Hematopoietic multipotent progenitor cell treated with erythropoietin and hydrocortisone succinate and interleukin-3 and kit ligand, for 17 days (in vitro differentiated cells): ENCODE measurements at places on chromosomes 13 and 19.

DNA sequence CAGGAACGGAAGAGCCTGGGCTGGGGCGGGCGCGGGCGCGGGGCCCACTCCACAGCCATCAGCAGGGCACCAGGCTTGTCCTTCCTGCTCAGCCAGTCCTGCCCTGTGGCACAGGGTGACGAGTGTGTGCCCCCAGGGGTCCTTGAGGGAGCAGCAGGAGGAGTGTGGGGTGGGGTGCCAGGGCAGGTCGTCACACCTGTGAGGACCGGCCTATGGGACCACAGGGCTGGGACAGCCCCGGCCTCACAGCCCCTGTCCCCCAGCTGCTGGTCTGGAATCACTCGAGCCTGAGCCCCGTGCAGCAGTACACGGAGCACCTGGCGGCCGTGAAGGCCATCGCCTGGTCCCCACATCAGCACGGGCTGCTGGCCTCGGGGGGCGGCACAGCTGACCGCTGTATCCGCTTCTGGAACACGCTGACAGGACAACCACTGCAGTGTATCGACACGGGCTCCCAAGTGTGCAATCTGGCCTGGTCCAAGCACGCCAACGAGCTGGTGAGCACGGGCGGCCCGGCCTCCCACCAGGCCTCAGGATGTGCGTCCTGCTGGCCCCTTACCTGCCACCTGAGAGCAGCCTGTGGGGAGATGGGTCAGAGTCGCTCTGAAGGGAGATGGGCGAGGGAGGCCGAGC is 6.7 kb upstream of the TEKTIP1 start:
- DNase-seq = no peak

- DNase-seq = no peak
These were observed 92.6 kb upstream of the FAM216B start for GRCh38 chr13:42688821-42689220.

- DNase-seq = no peak
These were observed 55.9 kb downstream of the ERCC5 start for GRCh38 chr13:102901615-102902305.

DNA sequence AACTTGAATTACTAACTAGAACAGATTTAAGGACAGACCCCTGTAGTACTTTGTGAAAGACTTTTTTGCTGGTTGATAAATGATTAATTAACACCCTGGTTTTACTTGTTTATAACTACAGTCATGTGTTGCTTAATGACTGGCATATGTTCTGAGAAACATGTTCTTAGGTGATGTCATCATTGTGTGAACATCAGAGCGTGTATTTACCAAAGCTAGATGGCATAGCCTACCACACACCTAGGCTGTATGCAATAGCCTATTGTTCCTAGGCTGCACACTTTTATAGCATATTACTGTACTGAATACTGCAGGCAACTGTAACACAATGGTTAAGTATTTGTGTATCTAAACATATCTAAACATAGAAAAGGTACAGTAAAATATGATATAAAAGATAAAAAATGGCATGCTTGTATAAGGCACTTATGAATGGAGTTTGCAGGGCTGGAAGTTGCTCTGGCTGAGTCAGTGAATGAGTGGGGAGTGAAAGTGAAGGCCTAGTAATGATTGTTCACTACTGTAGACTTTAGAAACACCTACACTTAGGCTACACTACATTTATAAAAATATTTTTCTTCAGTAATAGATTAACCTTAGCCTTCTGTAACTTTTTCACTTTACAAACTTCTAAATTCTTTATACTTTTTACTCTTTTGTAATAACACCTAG is 260.3 kb downstream of the KCNRG start:
- DNase-seq = no peak

- DNase-seq = no peak
These were observed 4.9 kb upstream of the TEX26 start for GRCh38 chr13:30927595-30927994.

GRCh38 chr13:99439850-99440604 is 61.2 kb upstream of the TM9SF2 start:
- DNase-seq = no peak

- no peak for DNase-seq
These were observed 8.1 kb upstream of the SERPINE3 start for GRCh38 chr13:51331354-51331861.

DNA sequence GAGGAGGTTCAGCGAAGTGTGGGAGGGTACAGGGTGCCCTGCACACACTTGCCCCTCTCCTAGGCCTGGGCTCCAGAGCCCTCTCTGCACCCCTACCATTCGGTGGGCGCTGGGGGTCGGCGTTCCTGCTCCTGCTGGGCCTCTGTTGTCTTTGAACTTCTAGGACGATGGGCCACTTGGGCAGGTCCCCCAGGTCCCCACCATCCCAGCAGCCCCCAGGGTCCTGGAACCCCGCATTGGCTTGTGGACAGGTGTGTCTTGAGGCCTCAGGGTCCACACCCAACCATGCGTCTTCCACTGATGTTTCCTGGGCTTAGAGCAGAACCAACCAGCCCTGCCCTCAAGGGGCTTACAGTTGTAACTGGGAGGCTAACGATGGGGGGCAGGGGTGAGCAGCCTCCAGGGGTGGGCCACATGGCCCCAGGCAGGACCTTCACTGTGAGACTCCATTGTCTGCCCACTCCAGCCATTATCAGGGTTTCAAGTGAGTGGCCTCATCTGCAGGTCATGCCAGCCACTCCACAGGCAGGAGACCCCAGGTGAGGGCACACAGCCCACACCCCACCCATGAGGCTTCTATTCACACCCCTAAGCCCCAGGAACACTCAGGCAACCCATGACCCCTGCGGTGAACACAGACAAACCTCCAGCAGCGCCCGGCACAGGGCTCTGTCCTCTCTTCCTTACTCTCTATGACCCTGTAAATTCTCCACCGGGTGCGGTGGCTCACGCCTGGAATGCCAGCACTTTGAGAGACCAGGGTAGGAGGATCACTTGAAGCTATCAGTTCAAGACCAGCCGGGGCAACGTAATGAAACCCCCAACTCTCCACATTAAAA is 2.0 kb upstream of the KLF16 start:
- no peak for DNase-seq

DNA sequence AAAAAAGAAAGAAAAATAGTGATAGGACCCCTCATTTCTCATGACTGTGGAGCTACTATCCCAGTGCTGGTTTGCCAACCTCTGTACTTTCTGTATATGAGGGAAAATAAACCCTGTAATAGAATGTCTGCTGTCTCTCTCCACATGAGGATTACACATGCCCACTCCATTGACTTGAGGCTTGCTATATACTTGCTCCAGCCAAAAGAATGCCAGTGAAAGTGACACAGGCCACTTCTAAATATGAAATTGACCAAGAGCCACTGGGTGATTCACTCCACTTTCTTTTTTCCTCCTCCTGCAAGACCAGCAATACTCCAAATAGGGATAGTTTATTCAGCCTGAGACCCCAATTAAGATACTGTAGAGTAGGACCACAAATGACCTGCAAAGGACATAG is 6.2 kb downstream of the THAP8 start:
- no peak for DNase-seq

DNA sequence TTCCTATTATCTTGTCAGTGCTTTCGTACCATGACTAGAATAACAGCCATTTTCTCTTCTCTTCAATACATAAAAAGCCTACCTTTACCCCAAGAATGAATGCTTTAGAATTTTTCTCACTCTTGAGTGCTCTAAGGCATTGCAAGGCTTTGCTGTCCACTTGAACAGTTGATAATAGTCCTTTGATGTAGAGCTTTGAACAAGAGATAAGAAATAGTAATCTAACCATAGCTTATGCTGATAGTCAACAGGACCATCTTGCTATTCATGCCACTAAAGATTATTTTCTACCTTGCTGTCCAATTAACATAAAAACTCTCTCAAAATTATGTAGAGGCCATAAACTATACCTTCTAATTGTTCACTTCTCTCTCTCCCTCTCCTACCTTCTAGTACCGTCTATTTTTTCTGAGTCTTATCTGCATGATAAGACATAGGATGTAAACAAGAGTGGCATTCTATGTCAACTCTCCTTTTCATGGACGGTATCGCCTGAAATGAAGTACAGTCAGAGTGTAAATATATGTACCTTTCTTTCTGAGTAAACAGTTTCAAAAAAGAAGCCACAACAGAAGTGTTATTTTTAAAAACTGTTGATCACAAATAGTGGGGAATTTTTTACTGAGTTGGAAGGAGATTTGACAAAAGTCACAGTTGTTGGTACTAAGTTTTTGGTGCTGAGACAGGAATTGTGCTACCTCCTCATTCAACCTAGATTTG is 297.9 kb downstream of the NDFIP2 start:
- no peak for DNase-seq

- no peak for DNase-seq
These were observed 60.3 kb upstream of the ZNF536 start for GRCh38 chr19:30311911-30312310.

DNA sequence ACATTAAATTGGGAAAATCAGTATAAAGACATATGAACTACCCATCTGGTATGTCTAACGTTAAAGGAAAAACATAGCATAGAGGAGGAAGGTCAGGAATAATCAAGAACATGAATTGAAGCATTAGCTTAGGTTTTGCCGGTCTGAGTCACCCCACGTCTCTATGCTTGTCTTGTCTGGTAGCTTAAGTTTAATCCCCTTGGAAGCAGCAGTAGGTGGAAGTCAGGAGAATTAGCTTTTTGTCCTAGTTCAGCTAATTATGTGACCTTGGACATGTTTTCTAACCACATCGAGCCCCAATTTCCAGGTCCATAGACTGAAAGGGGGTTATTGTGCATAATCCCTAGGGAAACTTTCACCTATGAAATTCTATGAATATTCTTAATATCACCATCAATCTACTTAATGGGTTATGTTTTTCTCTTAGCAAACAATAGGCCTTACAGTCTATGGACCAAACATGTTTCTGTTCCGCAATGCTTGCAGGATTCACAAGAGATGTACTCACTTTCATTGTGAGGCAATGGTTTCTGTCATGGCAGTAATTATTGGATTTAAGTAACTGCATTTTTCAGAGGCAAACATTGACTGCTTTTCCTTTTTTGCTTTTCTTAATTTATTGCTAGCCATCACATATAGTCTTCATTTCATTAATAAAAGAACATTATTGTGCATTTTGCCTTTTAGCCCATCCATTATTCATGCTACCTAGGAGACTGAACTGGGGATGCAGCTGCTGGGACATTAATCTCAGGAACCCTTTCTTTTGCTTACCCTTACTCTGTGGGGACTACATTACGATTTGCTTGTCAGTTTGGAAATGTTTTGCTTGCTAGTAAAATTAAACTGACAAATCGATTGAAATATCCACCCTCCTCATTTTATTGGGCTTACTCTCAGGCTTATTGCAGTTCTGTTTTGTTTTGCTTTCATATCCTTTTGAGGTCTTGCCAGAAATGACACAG is 304.8 kb upstream of the MAB21L1 start:
- DNase-seq = no peak

DNA sequence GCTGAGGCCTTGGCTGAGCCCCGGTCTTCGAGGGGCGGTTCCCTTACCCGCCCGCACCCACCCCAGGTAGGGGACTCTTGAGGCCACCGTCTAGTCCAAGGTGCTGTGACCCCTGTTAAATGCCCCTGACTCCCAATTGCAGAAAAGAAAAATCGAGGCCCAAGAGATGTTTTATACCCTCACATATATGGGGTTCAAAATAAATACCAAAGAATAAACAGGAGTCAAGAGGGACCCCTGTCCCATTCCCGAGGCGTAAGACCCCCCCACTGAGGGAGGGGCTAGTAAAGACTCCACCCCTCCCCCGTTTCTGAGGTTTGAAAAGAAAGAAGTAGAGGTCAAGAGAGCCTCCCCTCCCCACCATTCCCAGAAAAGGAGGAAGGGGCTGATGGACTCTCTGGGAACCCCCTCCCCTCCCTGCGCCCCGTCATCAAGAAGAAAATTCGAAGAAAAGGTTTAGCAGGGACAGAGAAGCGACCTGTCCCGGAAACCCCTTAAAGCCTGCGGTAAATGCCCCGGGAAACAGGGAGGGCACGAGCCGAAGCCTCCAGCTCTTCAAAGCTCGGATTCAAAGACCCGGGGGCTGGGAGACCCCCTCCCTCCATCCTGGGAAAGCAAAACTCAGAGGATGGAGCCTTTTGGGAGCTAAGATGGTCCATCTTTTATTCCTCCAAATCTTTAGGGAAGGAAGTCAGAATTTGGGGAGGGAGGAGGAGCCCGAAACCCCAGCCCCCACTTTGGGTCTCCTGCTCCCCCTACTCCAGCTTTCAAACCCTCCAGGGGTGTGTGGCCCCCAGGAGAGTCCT is 755 bp upstream of the RAB3A start:
- no peak for DNase-seq

DNA sequence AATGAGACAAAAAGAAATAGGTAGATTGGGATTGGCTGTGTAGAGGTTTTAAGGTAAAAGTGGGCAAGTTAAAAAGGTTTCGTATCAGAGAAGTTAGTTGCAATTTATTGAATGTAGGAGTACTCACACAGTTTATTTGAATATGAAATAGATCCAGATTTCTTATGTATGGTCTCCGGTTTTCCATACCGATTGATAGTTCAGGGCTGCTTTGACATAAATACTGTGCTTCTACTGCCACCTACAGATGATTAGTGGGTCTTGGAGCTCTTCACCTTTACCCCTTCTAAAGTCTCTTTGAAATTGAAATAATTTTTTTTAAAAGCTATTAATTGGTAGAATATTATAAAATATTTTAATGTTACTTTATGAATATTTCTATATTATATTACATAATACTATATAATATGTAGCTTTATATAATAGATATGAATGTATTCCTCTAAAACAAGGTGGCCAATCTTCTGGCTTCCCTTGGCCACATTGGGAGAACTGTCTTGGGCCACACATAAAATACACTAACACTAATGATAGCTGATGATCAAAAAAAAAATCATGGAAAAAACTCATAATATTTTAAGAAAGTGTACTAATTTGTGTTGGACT is 7.7 kb upstream of the GPR18 start:
- peak; percentile 80 for DNase-seq

- no peak for DNase-seq
These were observed 6.1 kb downstream of the ATP13A1 start for GRCh38 chr19:19657397-19657783.

- no peak for DNase-seq
These were observed 73.1 kb upstream of the OLFM4 start for GRCh38 chr13:52955472-52955874.

DNA sequence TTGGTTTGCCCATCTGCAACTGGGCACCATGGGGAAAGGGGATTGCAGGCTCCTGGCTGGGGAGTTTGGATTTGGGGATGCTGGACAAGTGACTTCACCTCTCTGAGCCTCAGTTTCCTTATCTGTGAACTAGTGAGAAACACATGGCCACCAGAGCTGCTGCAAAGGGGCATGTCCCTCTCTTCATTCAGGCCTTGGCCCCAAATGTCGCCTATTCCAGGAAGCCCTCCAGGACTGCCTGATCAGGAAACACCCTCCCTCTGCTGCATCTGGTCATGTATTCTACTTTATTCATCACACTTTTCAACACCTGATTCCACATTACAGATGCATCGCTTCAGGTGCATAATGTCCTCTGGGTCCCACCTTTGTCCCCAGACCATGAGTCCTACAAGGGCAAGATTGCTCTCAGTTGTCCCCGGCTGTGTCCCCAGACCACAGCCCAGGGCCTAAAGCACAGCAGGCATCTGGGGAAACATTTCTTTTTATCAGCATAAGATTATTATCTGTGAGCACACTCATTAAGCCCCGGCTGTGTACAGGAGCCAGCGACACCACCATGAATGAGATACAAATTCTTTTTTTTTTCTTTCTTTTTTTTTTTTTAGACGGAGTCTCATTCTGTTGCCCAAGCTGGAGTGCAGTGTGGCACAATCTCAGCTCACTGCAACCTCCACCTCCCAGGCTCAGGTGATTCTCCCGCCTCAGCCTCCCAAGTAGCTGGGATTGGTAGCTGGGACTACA is 37.5 kb downstream of the ARRDC2 start:
- no peak for DNase-seq
